CD8-positive, alpha-beta T cell (primary cell): ENCODE measurements at places on chromosomes 7 and 10.

- no peak for DNase-seq
Observed at GRCh38 chr7:120942861-120943260, 7.7 kb upstream of the ING3 start.

DNA sequence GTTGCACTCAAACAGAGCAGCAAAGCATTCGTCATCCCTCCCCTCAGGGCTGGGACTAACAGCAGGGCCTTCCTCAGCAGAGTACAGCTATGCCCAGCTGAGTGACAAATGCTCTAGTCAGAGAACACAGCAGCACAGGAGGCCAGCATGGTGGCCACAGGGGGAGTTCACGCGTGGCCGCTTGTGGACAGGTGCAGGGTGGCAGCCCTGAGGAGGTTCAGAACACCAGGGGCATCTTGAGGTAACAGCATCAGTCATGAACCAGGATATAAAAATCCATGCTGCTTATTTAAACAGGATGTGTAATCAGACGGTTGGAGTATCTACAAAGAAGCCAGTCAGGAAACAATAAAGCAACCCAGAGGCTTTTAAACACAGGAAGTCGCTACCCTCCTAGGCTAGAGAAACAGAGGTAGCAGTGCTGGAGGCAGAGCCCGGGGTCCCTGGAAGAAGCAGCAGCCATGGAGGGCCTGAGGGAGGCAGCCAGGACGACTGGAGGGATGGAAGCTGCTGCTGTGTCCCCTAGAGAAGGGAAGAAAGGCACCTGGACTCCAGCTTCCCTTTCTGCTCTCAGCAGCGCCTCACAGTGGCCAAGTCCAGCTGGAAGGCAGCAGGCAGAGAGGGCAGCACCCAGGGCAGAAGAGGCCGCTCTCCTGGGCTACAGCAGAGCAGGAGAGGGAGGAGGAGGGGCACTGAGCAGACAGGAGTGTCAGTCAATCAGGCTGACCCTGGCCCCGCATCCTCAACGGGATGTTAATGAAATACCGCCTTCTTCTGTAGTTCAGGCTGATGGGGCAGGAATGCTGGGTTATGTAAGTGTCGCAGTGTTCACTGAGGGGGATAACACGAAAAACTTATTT, 70.8 kb upstream of the UCN3 start:
- peak; percentile 67 for DNase-seq

- no peak for DNase-seq
Observed at GRCh38 chr10:126917375-126917774, 12.1 kb downstream of the DOCK1 start.

GRCh38 chr10:15478429-15478828, 107.3 kb upstream of the FAM171A1 start:
- DNase-seq: no peak

DNA sequence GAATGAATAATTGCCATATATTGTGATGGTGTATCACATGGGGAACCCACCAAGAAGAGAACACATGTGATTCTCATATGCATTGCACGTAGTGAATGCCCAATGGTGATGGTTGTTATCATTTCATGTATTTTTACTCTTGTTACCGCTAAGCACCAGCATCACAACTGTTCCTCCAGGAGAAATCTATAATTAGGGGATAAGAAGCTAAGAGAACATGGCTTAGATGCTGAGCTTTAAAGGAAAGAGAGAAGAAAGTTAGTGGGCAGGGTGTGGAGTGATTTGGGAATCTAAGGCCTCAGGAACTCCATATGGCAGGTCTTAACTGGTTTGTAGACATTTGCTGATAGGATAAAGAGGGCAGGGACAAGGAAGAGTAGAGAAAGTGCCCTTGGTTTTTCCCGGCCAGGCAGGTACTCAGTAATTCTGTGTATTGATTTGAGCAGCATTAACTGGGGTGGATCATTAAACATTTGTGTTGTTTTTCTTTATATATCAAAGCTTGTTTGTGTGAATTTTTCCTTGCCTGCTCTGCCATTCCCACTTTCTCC, 145.9 kb downstream of the LRRC4 start:
- DNase-seq: no peak

DNA sequence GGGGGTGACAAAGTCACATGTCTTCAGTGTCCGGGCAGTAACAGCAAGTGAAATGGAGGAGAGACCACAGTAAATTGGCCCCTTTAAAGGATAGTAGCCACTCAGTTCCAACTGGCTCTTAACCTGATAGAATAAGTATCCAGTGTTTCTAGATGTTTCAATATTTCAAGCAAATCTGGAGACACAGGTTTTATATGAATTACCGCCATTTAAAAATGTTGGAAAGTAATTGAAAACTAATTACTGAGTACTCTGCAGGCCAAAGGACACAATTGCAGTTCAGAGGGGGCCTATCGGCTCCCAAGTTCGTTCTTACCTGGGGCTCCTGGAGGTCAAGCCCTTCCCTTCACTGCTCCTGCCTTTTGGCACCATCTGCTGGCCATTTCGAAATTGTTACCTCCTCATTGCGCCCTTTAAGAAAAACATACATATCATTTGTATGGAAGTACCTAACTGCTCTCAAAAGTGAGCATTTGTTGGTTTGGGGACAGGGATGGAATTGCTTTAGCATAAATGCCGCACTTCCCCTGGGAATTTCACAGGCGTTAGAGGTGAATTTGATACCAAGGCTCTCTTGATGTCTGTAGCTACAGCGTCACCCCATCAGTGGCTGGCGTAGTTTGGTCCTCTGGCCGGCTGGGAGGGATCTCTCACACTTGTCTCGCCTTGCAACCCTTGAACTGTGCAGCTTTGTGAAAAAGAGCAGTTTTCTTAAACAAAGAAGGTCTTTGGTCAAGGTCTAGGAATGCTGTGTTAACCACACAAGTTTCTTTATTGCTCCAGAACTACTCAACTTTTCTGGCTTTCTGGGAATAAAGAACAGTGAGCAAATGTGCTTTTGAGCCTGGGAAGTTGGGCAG, 220.0 kb downstream of the ARHGAP21 start:
- DNase-seq: no peak

DNA sequence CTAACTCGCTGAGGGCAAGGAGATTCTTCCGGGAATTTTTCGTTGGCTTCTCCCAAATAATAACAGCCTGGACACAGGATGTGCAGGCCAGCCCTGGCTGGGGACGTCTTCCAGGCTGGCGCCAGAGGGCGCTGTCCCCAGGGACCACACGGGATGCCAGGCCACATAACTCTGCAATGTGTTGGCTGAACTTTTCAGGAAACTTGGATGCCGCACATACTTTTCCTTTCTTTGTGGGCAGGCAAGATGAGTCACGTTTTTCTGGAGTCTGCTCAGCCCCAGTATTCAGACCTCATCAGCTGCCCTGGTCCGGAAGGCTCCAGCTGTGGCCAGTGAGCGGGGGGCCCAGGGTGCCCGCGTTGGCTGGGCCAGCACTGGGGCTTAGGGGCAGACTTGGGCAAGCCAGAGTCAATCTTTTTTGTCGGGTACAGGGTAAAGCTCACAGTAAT, 122.7 kb downstream of the PRKAG2 start:
- DNase-seq: no peak

DNA sequence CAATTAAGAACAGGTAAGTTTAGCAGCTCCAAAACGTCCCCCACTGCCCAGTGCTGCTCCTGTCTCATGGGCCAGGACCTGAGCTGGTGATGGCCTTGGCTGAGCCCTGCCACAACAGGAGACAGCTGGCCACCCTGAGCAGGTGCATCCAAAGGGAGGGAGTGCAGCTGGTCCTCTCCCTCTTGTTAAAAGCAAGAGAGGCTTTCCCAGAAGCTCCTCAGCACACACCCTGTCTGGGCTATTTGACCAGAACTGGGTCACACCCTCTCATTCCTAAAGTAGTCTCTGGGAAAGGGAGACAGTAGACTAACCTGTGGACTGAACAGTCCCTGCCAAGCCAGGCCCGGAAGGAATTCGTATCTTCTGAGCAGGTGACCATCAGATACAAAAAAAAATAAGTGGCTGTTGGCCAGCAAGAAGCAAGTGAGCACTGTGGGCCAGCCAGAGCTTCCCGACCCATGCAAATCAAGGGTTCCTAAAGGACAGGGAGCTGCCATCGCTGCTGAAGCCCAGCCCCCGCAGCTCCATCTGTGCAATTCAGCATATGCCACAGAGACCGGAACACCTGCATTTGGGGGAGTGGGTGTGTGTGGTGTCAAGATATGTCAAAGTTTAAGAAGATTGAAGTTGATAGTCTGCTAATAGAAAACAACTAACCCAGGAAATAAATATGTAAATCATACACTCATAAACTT, 2.1 kb upstream of the TMEM72 start:
- DNase-seq: no peak

DNA sequence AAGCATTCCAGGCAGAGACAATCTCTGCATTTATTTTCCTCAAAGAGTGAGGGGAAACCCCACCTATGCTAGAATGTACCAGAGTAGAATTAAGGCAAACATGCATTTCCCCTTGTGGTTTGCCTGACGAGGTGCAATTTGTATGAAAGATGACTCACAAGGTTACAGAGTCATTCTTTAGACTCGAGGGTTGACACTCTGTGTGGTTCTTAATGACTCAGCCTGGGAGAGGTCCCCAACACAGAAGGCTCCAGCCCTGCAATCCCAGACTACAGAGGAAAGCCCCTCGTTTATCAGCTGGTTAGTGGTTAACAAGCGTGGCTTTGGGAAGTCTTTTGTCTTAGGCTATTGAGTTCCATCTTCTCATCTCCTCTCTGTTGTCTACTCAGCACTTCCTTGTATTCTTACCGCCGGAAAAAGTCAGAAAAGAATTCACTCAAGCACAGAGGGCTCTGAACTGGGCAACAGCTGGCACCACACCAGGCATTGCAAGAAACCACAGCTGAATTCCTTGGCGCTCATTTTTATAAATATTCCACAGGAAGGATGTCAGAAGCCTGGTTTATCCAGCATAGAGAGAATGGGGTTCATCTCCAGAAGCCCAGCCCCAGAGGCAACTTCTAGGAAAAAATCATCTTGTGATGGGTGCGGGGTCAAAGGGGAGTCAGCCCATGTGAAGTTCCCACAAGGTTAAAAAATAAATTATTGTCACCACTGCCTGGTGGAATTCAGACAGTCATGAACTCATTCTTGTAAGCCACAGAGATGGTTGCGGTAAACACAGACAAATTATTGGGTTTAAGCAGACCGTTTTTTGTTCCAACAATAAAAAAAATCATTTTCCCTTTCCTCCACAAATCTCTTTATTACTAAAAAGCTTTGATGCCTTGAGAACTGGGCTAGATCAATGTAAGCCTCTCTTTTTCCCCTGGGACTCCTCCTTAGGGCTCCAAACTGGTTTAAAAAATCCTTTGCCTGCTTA, 24.5 kb upstream of the SVIL start:
- DNase-seq: peak; percentile 35

DNA sequence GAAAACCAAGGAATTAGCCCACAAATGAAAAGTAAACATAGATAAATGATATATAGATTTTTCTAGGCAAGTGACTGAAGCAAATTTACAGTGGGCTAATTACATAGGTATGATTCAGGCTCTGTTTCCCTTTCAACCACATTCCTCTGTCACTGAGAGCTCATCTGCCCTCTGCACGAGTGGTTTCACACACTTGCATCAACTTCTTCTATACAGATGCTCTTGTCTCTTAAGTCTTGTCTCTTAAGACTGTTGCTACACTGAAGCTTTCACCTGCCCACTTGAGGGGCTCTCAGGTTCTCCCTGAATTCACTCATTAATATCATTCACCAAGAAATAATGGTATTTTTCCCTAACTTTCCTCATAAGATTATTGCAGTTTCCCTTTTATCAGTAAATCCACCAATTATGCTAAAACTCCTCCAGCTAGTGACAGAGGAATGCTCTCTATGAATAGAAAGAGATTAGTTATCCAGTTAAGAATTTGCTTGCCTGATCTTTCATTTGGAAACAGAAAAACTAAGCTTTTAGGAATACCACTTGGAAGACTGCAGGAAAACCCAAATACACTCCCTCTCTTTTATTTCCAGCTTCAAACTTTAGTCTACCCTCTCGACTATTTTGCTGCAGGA, 95.7 kb downstream of the ELAPOR2 start:
- no peak for DNase-seq

DNA sequence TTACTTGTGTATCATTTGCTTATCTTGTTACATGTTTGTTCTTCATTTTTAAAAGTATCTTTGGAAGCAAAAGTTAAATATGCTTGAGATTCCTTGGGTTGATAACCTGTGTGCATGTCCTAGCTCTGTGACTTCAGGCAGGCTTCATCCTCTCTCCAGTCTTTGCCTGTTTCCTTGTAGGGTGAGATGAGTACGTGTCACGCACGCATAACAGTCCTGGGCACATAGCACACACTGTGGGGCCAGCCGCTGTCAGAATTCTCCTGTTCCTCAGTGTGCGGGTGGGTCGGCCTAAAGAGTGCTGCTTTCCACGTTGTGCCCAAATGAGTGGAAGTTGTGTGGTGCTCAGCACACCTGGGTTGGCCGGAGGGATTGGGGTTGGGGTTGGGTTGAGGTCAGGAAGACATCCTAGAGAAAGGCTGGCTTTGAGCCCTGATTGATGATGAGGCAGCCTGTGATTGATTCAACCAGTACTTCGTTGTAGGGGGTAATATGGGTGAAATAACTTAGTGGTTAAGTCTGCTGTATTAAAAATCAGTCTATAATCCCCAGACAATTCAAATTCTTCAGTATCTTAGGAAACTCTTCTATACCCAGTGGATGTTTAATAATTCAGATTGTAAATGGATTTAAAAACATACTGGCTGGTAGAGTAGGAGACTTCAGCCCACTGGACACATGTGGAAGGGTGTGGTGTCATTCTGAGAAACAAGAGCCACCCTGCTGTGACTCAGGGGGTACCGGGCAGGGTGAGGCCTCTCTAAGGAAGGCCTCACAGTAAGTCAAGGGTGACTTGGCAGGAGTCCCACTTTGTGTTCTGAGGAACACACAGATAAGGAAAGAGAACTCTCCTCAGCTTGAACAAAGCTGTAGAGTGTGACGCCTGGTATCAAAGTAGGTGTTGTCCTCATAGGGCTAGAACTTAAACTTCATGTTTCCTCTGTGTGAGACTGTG, 54.8 kb downstream of the DAGLB start:
- DNase-seq: peak; percentile 70

DNA sequence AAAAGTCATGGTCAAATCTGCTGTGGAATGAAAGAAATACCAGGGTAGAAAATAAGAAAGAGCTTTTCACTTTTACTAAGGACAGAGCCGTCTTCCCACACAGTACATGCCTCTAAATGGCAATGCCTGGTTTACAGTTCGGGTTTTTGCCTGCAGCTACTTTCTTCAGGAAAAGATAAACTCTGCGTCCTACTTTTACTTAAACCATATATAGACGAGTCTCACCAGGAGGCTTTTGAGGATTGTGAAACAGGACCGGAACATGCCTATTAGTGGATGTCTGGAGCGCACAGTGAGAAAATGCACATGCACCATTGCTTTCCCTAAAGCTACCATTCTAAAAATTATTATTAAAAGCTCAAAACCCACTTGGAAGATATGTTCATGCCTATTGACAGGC, 70.5 kb downstream of the KLF6 start:
- no peak for DNase-seq

- DNase-seq: no peak
Observed at GRCh38 chr10:75664968-75665367, 233.5 kb downstream of the LRMDA start.
